Progenitor cell of endocrine pancreas (in vitro differentiated cells): ENCODE measurements at places on chromosomes 7 and 10. TPM values are rescaled to one million over a fixed set of nuclear protein-coding genes. Genes with fewer than 3 reads are reported as not detected.

GRCh38 chr7:142806022-142806356 is 35.2 kb downstream of the PRSS2 start:
- H3K4me1 ChIP-seq, result peaks cover 3% of the 10 kb centered on the region
- DNase-seq, result no peak
- no peaks in the 10 kb centered on the region for H3K36me3 ChIP-seq
- no peak overlapping the region for H3K27ac ChIP-seq

GRCh38 chr7:108046952-108047506 is 44.1 kb upstream of the LAMB1 start:
- H3K27me3 ChIP-seq, result no peaks in the 10 kb centered on the region
- peaks cover 8% of the 10 kb centered on the region for H3K4me1 ChIP-seq
- no peaks in the 10 kb centered on the region for H3K36me3 ChIP-seq
- DNase-seq, result no peak

GRCh38 chr10:124232686-124233545 is 139.5 kb upstream of the CHST15 start:
- H3K27ac ChIP-seq, result no peak overlapping the region
- no peaks in the 10 kb centered on the region for H3K36me3 ChIP-seq
- no peak for DNase-seq
- no peaks in the 10 kb centered on the region for H3K4me1 ChIP-seq

DNA sequence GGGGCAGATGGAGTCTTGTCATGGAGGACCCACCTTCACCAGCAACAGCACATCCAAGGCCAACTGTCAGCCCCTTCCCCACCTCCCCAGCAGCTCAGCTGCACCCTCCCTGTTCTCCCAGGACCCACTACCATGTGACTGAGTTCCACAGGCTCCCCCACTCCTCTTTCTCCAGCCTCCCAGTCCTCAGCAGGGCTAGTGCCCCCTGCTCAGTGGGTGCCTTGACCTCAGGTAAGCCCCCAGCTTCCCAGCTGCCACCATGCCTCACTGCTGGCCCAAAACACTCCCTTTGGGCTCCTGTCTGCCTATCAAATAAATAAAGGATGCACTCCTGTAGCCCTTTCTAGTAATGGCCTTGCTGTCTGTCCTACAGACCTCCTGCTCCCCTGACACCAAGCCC is 174.4 kb downstream of the SLIT1 start:
- peaks cover 12% of the 10 kb centered on the region for H3K36me3 ChIP-seq
- DNase-seq, result no peak
- H3K27ac ChIP-seq, result no peak overlapping the region
- no peak overlapping the region for H3K4me3 ChIP-seq

GRCh38 chr7:55127622-55128081 is 108.8 kb downstream of the EGFR start:
- DNase-seq, result no peak
- no peak overlapping the region for H3K27ac ChIP-seq
- H3K4me1 ChIP-seq, result peaks cover 5% of the 10 kb centered on the region
- H3K27me3 ChIP-seq, result no peaks in the 10 kb centered on the region

- peaks cover 3% of the 10 kb centered on the region for H3K4me1 ChIP-seq
- no peak overlapping the region for H3K4me3 ChIP-seq
- no peaks in the 10 kb centered on the region for H3K36me3 ChIP-seq
Observed at GRCh38 chr7:17058568-17058967, 176.8 kb upstream of the AGR3 start.

GRCh38 chr10:119370111-119370741 is 162.9 kb downstream of the GRK5 start:
- peaks cover 16% of the 10 kb centered on the region for H3K4me1 ChIP-seq
- no peaks in the 10 kb centered on the region for H3K36me3 ChIP-seq
- no peak overlapping the region for H3K27ac ChIP-seq
- no peaks in the 10 kb centered on the region for H3K27me3 ChIP-seq

- no peaks in the 10 kb centered on the region for H3K36me3 ChIP-seq
- no peak overlapping the region for H3K4me3 ChIP-seq
- H3K4me1 ChIP-seq, result no peaks in the 10 kb centered on the region
- peaks cover 23% of the 10 kb centered on the region for H3K27me3 ChIP-seq
Observed at GRCh38 chr7:150926066-150926465, 52.1 kb downstream of the KCNH2 start.

DNA sequence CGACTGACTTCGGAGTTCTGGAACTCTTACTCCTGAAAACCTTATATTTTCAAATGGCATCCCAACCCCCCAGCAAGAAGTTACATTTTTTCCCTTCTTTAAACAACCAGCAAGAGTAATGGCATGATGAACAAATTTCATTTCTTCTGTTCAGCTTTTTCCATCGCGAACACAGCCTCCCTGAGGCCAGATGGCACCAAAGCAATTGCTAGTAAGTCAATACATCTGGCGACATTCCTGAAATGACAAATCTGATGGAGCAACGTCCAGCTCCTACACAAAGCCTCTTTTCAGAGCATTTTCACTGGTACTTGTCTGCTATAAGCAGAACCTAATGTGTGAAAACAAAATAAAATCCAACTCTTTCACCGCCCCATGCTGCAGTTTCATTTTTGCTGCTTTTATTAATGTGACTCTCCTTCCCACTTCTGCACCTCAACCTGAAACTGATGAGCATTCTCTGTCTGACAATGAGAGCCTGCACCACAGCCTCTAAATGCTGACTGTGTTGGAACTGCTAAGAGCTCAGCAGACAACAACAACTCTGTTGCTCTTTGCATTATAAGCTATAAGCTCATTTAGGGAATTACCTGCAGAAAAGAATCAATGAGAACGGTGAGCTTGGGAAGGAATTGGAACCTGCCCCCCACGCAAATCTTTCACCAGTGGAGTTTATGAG is 229.8 kb downstream of the FGFR2 start:
- no peaks in the 10 kb centered on the region for H3K27me3 ChIP-seq
- no peak for DNase-seq
- H3K4me3 ChIP-seq, result no peak overlapping the region
- H3K36me3 ChIP-seq, result peaks cover 2% of the 10 kb centered on the region
- H3K4me1 ChIP-seq, result peaks cover 14% of the 10 kb centered on the region

DNA sequence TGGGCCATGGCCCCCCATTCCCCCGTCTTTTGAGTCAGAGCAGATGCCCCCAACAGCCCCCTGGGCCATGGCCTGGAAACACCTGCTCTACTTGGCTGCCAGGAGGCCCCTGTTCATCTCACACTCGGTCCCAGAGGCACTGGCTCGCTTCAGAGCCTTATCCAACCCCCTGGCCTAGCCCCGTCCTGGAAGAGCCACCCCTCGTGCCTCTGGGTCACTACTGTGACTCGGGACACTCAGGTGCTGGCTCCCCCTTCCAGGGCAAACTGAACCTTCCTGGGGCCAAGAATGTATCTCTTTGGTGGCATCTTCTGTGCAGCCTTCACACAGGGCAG is 7.0 kb downstream of the POLR2J start:
- no peak for DNase-seq
- H3K27me3 ChIP-seq, result no peaks in the 10 kb centered on the region
- peak overlapping the region; percentile 13 for H3K27ac ChIP-seq
- no peaks in the 10 kb centered on the region for H3K4me1 ChIP-seq
- H3K4me3 ChIP-seq, result no peak overlapping the region

GRCh38 chr7:50266635-50267386 is 37.7 kb upstream of the IKZF1 start:
- no peaks in the 10 kb centered on the region for H3K36me3 ChIP-seq
- DNase-seq, result no peak
- no peak overlapping the region for H3K4me3 ChIP-seq
- no peak overlapping the region for H3K27ac ChIP-seq

Gene CLRN3
- total RNA-seq, result 2.7 and 3.2 TPM in 2 replicates

Gene EN2
- total RNA-seq, result not detected in 2 replicates

Gene FAM20C
- 32.9 and 33.3 TPM in 2 replicates for total RNA-seq

Gene AGAP5
- total RNA-seq, result 15.5 and 17.3 TPM in 2 replicates

Gene LRGUK
- 2.6 and 2.9 TPM in 2 replicates for total RNA-seq

Gene PRSS1
- 26.9 and 32.1 TPM in 2 replicates for total RNA-seq

Gene STRIP2
- total RNA-seq, result 6.5 and 6.8 TPM in 2 replicates
